ENCODE measurements at places on chromosomes 16 and 17.

GRCh38 chr16:88013091-88013609, 61.9 kb downstream of the BANP start:
- no peak for DNase-seq

DNA sequence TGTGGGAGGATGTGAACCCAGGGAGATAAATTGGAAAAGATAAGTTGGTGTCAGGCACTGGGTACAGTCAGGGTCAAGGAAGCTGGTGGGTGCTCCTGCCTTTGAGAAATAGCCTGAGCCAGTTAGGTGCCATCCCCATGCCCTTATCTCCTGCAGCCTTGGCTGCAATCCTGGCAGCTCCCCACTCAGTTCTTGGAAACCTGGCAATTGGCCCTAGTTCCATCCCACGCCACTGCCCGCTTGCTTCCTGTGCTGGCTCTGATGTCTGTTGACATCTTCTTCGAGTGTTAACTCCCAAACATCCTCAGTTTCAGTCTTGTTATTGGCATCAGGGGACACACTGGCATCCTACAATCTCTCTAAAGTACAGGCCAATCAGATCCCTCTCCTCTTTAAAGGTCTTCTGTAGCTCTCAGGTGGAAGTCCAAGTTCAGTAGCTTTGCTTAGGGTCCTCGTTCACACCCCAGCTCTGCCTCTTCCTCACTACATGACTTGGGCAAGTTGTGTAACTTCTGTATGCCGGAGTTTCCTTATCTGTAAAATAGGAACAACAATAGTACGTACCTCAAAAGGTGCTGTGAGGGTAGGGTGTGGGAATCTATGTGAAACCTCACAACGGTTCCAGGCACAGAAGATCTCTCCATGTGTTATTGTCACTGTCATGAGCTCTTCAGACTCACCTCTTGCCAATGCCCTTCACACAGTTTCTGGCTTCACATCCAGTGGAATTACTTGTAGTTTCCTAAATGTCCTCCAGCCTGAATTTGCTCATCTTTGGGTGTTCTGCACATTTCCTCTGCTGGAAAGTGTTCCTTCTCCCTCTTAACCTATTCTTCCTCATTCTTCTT, 13.5 kb upstream of the PRKAR1A start:
- DNase-seq: no peak

GRCh38 chr16:50604065-50604418, 55.8 kb downstream of the NKD1 start:
- DNase-seq: no peak

GRCh38 chr16:71658771-71659170, 32.8 kb downstream of the MARVELD3 start:
- DNase-seq: no peak

GRCh38 chr17:63120406-63120805, 154.4 kb downstream of the TANC2 start:
- no peak for DNase-seq

DNA sequence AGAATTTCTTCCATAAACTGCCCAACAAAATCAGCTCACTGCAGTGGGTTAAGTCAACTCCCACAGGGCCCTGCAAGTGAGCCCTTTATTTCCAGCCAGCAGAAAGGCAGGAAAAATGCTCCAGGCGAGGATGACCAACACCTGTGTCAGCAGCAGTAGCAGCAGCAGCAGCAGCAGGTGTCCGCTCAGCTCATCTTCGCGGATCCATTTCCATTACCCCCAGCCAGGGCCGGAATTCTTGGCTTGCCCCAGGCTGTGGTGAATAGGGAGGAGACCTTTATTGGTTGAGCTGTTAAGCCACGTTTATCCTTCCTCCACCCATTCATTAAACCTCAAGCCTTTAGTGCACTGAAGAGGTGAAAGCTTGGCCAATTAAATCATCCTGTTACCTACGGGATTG, 46.2 kb downstream of the MARCHF10 start:
- no peak for DNase-seq

- no peak for DNase-seq
Measured at GRCh38 chr16:49827805-49828438, 28.0 kb downstream of the ZNF423 start.

GRCh38 chr16:7745276-7745675, 412.6 kb downstream of the RBFOX1 start:
- no peak for DNase-seq

- no peak for DNase-seq
Measured at GRCh38 chr17:81138500-81138899, 26.8 kb upstream of the PVALEF start.

DNA sequence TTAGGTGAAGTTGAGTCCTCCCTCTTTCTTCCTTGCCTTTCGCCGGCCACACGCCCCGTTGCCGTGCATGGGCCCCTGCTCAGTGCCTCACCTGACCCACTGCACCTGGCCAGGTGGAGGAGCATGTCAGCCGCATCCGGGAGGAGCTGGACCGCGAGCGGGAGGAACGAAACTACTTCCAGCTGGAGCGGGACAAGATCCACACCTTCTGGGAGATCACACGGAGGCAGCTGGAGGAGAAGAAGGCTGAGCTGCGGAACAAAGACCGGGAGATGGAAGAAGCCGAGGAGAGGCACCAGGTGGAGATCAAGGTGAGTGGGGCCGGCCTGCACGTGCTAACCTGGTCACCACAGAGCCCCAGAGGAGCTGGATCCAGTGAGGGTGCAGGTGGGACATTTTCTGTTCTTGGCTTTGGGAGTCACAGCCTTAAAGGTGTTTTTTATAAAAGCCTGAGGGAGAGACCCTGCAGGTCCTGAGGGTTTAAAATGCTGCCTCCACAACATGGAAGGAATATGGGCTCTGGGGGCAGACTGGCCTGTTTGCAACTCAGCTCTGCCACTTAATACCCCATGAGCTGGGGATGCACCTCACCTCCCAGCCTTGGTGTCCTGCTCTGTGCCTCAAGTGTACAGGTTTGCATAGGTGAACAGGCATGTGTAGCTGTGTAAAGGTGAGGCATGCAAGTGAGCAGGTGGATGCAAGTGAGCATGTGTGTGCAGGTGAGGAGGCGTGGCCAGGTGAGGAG, 12.1 kb upstream of the DBNDD1 start:
- DNase-seq: no peak

GRCh38 chr16:9155871-9156270, 64.4 kb downstream of the HAPSTR1 start:
- DNase-seq: no peak

DNA sequence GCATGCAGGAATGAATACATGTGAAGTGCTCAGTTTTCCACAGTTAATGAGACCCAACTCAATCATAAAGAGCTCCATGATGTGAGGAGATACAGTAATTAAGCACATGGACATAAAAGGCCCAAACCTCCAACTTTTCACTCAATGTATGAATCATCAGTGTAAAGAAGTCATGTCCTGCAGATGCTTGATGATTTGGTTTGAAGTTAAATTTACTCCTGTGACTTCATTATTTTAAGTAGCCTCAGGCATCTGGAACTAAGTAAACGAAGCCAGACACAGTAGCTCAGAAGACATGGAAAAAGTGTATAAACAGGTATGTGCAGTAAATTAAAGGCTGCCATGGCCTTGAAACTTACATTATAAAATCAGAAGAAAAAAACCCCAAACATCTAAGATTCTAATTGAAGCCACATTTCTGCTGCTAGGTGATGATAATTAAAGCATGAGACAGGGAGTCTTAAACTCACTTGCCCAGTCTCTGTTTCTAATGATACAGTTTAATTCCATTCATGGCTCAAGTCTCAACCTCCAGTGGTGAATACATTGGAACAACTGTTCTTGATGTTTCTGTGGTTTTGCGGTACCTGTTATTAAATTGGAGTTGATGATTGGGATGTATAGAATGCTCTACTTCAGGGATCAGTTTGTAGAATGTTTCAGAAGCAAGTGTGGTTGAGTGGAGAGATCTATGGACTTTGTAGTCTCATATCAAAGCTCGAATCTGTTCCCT, 28.9 kb upstream of the CCL2 start:
- no peak for DNase-seq

DNA sequence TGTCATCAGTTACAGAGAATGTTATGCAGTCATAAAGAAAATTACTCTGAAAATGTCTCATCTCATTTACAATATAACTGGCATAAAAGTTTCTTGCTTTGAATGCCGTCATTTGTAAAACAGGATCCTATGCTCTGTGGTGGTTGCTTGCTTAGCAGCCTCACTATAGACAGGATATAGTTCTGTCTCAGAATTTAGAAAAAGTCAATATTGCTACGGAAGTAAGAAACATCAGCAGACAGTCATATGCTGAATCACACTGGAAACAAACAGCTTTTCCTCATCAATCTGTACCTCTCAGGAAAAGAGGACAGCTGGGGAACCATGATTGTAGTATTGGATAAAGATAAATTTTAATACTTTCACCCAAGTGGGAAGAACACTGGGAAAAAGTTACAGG, 105.5 kb downstream of the MYO1D start:
- no peak for DNase-seq

- no peak for DNase-seq
Measured at GRCh38 chr17:80474961-80475909, 1.2 kb downstream of the NPTX1 start.

- no peak for DNase-seq
Measured at GRCh38 chr17:63399316-63399715, 46.8 kb downstream of the CYB561 start.

DNA sequence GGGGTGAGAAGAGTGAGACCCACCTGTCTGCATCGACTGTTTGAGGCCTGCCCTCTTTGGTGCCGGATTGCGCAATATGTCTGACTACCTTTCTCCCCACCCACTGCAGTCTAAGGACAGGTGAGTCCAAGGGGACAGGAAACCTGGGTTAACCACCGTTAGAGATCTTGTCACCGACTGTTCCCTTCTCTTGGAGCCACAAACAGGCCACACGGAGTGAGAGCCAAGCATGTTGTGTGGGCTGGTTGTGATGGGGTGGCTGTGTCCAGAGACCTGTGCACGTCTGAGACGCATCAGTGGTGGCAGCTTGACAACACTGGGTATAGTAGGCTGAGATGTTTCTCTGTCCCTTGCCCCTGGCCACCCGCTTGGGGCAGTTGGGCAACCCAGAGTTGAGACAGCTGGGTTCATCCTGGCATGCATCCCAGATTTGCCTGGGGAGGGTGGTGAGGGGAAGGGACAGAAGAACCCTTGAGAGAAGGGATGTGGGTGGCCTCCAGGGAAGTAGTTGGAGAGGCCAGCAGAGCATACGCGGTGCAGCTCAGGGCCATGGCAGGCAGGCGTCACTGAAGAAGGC, 21.4 kb downstream of the MPRIP start:
- DNase-seq: no peak

DNA sequence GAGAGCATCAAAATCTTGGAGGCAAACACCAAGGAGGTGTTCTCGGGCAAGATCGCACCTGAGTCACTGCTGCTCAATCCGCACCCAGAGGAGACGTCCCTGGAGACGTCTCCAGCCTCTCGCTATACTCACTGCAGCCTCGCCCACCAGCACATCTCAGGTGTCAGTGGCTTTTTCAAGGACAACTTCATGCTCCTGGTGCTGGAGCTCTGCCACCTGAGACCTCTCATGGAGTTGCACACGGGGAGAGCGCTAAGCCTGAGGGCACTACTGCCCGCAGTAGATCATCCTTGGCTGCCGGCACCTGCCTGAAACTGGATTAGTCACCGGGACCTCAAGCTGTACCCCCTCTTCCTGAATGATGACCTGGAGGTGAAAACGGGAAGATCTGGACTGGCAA, 2.6 kb upstream of the MBTPS1 start:
- no peak for DNase-seq

DNA sequence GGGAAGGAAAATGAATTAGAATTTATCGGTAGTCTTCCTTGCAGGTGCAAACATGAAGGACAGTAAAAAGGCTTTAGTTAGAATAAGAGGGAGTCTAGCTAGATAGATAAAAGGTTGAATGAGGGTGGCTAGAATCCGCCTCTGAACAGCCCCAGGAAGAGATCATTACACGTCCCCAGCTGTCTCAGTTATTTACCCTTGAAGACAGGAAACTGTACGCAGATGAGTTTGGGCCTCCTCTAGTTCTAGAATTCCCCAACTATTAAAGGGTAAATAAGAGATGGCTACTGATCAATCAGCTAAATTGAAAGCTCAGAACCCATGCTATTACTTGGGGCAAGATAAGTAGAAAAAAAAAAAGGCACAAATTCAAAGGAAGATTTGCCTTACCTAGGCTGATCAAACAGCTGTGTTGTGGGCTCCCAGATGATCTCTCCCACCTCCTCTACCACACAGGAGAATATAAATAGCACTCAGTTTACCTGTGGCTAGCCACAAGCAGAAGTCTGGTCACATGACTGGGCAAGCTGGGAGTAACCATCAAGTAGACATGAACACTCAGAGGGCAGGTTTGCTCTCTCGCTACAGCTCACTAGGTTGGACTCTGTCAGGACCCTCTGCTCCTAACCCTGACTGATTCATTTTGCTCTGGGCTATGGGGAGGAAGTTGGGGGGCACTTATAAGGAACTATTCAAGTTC, 17.0 kb downstream of the FAM117A start:
- no peak for DNase-seq

- peak; percentile 78 for DNase-seq
Measured at GRCh38 chr17:79810130-79811010, 13.5 kb upstream of the CBX8 start.

GRCh38 chr17:40122136-40122998, 596 bp downstream of the MSL1 start:
- DNase-seq: peak; percentile 43

GRCh38 chr16:50185005-50185505, 31.9 kb downstream of the TENT4B start:
- no peak for DNase-seq

- DNase-seq: no peak
Measured at GRCh38 chr17:40418428-40418706, 671 bp upstream of the TOP2A start.

- no peak for DNase-seq
Measured at GRCh38 chr16:48347980-48348379, 37.2 kb downstream of the SIAH1 start.

DNA sequence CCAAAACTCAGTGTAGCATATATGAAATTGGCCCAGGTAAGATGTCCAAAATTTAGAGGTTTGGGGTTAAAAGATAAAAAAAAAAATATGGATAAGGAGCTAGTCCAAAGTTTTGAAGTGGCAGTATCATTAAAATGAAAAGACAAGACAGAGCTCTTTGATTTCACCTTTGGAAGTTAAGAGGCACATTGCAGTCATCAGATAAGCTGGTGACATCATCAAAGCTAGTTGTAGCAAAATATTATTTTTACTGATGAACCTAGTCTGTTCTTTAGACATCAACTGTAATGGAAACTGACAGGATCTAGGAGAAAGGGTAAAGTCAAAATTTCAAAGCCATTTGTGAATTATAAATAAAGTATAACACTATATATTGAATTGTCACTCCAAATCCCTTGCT, 603.7 kb upstream of the CDH8 start:
- no peak for DNase-seq

DNA sequence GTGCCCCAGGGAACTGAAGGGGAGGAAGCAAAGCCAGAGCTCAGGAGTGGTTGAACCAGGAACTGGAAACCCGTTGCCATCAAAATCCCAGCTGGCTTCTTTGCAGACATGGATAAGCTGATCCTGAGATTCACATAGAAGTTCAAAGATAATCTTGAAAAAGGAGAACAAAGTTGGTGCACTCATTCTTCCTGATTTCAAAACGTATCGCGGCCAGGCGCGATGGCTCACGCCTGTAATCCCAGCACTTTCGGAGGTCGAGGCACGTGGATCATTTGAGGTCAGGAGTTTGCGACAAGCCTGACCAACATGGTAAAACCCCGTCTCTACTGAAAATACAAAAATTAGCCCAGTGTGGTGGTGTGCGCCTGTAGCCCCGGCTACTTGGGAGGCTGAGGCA, 7.1 kb downstream of the RAP1GAP2 start:
- DNase-seq: no peak

GRCh38 chr16:11640987-11641817, 27.1 kb upstream of the SNN start:
- no peak for DNase-seq

GRCh38 chr16:84610376-84610775, 7.5 kb downstream of the COTL1 start:
- no peak for DNase-seq

GRCh38 chr17:50155115-50155819, 4.8 kb upstream of the PPP1R9B start:
- no peak for DNase-seq

Measured in stimulated activated CD4-positive, alpha-beta T cell treated with anti-CD3 and anti-CD28 coated beads, TNF-alpha, amount 100 ng/mL, for 24 hours (primary cell).